ENCODE measurements at places on chromosomes 7 and 10.

DNA sequence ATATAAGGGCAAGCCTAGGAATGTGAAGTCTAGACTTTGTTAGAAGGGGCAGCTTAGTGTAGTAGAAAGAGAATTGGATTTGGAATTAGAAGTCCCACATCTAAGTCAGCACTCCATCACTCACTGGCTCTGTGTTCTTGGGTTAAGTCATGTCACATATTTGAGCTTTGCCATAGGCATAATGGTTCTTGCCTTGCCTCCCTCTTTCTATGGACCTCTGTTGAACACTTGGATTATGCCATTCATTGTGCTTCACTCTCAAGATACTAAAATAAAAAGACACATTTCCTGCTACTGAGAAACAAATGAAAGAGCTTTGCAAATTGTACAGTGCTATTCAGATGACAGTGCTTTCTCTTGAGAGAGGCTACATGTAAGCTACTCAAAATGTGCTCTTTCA lies 35.9 kb downstream of the SEC23IP start:
- DNase-seq: no peak

DNA sequence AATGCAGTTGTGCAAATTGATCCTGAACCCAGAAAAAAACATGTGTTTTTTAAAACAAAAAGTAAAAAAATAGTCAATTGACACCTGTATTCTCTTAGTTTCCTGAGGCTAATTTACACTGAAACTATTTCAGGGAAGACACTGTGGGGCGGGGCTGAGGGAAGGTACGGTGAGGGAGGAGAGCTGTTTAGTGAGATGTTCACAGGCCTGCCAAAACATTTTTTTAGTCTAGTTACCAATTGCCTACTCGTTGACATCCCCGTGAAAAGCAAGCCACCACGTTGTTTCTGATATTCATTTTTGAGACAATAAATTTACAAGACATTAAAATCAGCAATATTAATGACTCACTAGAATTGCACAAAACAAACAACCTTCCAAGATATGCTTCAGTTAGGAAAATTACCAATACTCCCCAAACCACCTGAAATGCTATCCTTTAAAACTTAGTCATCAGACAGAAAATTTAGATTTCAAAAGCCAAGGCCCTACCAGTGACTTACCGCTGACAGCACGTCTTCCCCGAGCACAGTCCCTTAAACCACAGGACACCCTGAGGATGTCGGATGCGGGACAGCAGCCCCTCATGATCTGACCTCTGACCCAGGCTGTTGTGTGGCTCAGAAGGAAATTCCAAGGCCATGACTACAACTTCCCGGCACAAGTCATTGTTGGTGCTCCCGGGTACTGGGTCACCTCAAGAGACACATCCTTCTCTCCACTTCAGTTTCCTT lies 279.2 kb downstream of the PRPF18 start:
- no peak for DNase-seq

GRCh38 chr7:140349144-140349771 lies 49.1 kb downstream of the SLC37A3 start:
- no peak for DNase-seq

GRCh38 chr7:6166443-6166891 lies 106.0 kb downstream of the CYTH3 start:
- DNase-seq: no peak

- no peak for DNase-seq
Observed at GRCh38 chr10:114716811-114717404, 58.8 kb upstream of the ABLIM1 start.

- DNase-seq: no peak
Observed at GRCh38 chr7:106890952-106891351, 25.9 kb downstream of the PIK3CG start.

GRCh38 chr7:49166441-49166840 lies 242.1 kb downstream of the CDC14C start:
- no peak for DNase-seq

GRCh38 chr7:53272081-53272480 lies 236.6 kb downstream of the POM121L12 start:
- DNase-seq: no peak
